SJSA1 (cell line): ENCODE measurements at places on chromosomes 3 and 15. TPM values are rescaled to one million over a fixed set of nuclear protein-coding genes. Genes with fewer than 3 reads are reported as not detected.

DNA sequence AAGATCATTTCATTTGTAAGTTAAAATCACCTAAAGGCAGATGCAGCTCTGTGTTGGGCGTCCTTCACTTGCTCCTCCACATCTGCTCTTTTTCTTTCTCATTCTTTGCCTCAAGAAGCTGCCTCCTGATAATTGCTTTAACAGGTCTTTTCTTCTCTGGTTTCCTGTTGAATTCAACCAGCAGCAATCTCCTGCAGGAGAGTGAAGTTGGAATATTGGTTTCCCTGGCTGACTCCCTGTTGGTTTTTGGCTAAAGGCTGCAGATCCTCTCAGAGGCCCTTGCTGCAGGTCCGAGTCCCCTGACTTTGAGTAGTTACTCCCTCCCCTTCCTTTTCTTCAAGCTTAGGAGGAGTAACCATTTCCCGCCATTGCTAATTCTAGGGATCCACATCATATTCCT lies 4.2 kb downstream of the TP63 start:
- DNase-seq, result no peak

- no peak for DNase-seq
Observed at GRCh38 chr3:124441766-124442165, 288.5 kb upstream of the UMPS start.

- no peak for DNase-seq
Observed at GRCh38 chr3:60303160-60303559, 948.1 kb downstream of the FHIT start.

- DNase-seq, result no peak
Observed at GRCh38 chr3:66381626-66382025, 119.2 kb downstream of the LRIG1 start.

DNA sequence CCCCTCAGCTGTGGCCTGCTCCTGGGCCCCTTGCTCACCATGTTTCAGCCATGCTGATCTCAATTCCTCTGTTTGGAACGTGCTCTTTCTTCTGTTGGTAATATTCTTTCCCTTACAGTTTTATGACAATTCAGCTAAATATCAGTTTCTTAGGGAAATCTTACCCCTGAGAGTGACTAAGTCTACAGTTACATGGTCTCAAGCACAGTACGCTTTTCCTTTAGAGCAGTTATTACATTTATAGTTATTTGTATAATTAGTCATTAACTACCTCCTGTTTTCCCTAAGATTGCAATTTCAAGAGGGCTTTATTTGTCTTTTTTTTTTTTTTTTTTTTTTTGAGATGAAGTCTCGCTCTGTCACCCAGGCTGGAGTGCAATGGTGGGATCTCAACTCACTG lies 23.5 kb downstream of the C3orf62 start:
- DNase-seq, result no peak

DNA sequence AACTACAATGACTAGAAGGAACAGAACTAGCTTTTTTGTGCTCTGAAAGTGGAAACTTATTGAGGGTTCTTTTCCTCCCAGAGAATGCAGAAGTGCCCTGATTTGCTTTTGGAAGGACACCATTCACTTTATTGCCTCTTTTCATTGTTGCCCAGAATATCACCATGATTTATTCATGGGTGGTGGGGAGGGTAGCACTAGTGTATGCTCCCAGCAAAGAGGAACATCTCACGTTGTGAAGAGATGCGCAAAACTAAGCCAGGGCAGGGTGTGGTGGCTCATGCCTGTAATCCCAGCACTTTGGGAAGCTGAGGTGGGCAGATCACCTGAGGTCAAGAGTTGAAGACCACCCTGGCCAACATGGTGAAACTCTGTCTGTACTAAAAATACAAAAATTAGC lies 31.4 kb downstream of the FLNB start:
- DNase-seq, result no peak

GRCh38 chr3:11509173-11510000 lies 134.3 kb downstream of the VGLL4 start:
- DNase-seq, result peak; percentile 87

DNA sequence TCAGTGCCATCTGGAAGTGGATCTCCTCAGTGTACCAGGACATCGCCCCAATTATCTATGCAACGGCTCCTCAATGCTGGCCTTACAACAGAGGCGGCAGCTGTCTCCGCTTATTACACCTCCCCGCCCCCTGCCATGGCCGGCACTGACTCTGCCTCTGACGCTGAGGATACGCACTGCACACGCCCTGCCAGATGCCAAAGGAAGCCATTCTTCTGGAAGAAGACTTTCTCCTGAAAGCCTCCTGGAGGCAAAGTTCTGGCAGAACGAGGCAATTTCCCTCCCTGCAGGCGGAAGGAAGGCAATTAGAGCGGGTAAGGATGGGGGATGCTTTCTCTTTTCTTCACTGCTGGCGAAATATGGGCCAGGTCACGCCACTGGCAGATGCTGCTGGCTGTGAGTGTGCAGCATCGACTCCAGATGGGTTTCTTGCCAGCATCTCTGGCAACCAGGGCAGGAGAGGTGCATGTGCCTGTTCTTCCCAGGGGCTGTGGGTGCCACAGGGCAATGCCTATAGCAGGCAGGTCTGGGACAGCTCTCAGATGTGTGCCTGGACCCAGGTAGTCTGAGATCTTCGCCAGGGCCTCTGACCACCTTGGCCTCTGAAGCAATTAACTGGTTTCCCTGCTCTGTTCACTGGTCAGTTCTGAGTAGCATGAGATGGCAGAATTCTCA lies 62.2 kb upstream of the MRPS22 start:
- DNase-seq, result no peak

GRCh38 chr3:184381261-184382224 lies 1.7 kb downstream of the CHRD start:
- DNase-seq, result no peak

- no peak for DNase-seq
Observed at GRCh38 chr15:80317389-80318182, 65.6 kb upstream of the CTXND1 start.

GRCh38 chr3:142993958-142994442 lies 7.4 kb upstream of the U2SURP start:
- DNase-seq, result peak; percentile 15

DNA sequence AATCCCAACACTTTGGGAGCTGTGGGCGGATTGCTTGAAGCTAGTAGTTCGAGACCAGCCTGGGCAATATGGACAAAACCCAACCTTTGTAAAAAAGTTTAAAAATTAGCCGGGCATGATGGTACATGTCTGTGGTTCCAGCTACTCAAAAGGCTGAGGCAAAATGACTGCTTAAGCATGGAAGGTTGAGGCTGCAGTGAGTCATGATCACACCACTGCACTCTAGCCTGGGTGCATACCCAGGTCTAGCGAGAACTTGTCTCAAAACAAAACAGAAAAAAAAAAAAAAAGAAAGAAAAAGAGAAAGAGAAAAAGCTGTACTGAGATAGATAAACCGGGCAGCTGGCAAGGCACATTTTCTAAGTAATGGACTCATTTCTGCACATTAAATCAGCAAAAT lies 10.6 kb downstream of the ARPP19 start:
- DNase-seq, result peak; percentile 48

- no peak for DNase-seq
Observed at GRCh38 chr3:164467007-164467406, 611.3 kb downstream of the SI start.

DNA sequence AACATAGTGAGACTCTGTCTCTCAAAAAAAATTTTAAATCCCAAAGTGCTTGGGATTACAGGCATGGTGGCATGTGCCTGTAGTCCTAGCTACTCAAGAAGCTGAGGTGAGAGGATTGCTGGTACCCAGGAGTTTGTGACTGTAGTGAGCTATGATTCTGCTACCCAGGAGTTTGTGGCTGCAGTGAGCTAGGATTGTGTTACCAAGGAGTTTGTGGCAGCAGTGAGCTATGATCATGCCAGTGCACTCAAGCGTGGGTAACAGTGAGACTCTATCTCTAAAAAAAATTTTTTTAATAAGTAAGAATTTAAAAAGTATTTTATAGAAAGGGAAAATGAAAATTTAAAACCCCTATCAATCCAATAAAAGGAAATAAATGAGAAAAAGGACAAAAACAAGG lies 69.5 kb downstream of the FAIM start:
- DNase-seq, result no peak

GRCh38 chr3:120324190-120324589 lies 25.0 kb downstream of the LRRC58 start:
- DNase-seq, result no peak

DNA sequence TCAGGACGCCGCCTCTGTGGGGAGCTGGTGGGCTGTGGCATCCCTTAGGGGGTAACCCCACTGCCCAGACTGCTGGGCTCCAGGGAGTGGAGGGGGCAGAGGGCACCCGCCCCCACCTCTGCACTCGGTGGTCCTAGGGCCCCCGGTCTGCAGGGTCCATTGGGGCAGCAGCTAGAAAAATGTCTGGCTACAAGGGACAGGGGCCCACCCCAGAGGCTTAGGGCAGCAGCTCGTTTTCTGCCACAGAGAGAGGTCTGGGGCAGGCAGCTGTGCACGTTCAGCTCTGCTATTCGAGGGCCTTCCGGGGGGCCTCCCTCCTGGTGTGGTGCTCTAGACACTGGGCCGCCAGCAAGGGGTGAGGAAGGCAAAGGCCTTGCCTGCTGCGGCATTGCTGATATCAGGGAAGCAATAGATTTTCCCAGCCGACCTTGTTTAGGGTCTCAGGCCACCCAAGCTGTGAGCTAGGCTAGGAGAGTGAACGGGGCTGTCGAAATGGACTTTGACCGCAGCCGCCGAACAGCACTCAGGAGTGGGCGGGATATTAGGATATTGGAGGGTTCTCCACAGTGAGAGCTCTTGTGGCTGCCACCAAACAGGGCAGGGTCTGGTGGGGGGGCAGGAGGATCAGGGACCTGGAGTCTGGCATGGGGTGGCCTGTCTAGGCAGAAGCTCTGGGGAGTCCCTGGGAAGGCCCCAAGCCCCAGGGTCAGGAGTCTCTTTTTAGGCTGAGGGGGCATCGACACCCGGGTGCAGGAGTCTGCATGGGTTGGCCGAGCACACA lies 61.4 kb upstream of the KLF13 start:
- no peak for DNase-seq

- DNase-seq, result no peak
Observed at GRCh38 chr3:154040283-154040682, 80.9 kb upstream of the ARHGEF26 start.

DNA sequence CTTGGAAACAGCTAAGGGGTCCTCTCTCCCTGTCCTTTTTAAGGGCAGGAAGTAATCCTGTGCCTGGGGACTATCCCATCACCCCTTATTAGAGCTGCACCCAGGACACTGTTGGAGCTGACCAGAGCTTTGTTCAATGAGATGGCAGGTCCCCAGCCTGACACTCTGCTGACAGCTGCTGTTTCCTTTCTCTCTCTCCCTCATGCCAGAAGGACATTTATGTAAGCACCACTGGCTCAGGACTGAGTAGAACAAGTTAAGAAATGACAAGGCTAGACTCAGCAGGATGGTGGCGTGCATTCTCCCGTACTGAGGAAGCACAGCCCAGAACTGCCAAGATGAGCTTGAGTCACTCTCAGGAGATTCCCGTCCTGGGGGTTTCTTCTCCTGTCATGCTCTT lies 17.3 kb downstream of the GJD2 start:
- no peak for DNase-seq

- DNase-seq, result no peak
Observed at GRCh38 chr3:26118165-26118564, 328.3 kb downstream of the OXSM start.

- DNase-seq, result no peak
Observed at GRCh38 chr3:16467393-16467792, 46.1 kb downstream of the RFTN1 start.

DNA sequence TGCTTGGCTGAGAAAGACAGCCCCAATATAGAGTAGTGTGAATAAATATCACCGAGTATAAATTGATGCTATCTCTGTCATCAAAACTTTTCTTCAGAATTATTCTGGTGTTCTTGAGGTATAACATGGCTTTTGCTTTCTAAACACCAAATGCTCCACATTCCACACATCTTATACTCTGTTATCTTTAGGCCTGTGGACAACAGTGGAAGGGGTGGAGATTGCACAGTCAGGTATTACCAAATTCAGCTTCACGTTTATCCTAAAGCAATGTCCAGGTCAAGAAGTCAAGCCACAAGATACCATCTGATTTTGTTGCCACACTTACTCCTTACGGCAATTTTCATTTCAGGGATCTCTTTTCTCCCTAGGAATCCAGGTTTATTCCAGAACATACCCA lies 394.8 kb downstream of the SI start:
- no peak for DNase-seq

DNA sequence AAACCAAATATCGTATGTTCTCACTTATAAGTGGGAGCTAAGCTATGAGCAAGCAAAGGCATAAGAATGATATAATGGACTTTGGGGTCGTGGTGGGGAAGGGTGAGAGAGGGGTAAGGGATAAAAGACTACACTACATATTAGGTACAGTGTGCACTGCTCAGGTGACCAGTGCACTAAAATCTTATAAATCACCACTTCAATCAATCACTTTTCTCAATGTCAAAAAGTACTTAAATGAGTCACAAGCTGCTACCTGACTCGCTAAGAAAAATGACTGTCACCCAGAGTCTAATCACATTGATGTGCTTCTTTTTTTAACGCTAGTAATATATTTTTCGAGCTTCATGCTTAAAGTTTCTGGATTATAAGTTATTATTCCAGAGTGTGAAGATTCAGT lies 95.5 kb downstream of the CBLB start:
- DNase-seq, result no peak

DNA sequence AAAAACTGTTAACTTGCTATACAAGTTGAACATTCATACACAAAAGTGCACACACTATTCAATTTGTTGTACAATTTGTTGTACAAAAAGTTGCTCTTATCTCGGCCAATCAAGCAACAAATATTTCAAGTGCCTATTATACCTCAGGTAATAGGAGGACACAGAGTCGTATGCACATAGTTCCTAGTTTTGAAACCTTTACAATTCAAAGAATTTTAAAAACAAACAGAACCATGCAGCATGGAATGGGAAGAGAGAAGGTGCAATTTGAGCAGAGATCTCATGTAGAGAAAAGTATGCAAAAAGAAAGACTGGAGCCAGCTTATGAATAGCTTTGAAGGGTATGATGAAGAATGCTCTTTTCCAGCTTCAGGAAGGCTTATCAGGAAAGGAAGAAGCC lies 46.5 kb upstream of the ARPP19 start:
- no peak for DNase-seq

GRCh38 chr15:73879426-73879825 lies 6.1 kb downstream of the TBC1D21 start:
- no peak for DNase-seq

- DNase-seq, result no peak
Observed at GRCh38 chr3:192413461-192413860, 313.9 kb downstream of the FGF12 start.

- DNase-seq, result no peak
Observed at GRCh38 chr3:71300951-71301393, 282.6 kb downstream of the FOXP1 start.

GRCh38 chr3:52529376-52530333 lies 4.0 kb downstream of the NT5DC2 start:
- no peak for DNase-seq

SLC15A2 gene
- not detected in 2 replicates for total RNA-seq

TJP1 gene
- 47.2 and 70.1 TPM in 2 replicates for total RNA-seq

MUC13 gene
- total RNA-seq, result not detected in 2 replicates

EPHB1 gene
- not detected in 2 replicates for total RNA-seq

PTPRG gene
- 13.6 and 18.5 TPM in 2 replicates for total RNA-seq

NR1I2 gene
- 0.08 TPM in 1 of 2 replicates, not detected in the other for total RNA-seq

IQCH gene
- total RNA-seq, result 0.31 and 4.5 TPM in 2 replicates

AMIGO3 gene
- 4.0 and 4.3 TPM in 2 replicates for total RNA-seq

SLC22A13 gene
- not detected in 2 replicates for total RNA-seq

IL17RB gene
- not detected in 2 replicates for total RNA-seq

PDZRN3 gene
- 0.63 and 0.68 TPM in 2 replicates for total RNA-seq

CPNE9 gene
- not detected in 2 replicates for total RNA-seq

ESYT3 gene
- total RNA-seq, result 0.06 and 0.76 TPM in 2 replicates

GNB5 gene
- 53.7 and 58.9 TPM in 2 replicates for total RNA-seq

KATNBL1 gene
- 75.8 and 91.2 TPM in 2 replicates for total RNA-seq

STAB1 gene
- total RNA-seq, result not detected in 2 replicates
